ENCODE measurements at places on chromosomes 7 and 10.

DNA sequence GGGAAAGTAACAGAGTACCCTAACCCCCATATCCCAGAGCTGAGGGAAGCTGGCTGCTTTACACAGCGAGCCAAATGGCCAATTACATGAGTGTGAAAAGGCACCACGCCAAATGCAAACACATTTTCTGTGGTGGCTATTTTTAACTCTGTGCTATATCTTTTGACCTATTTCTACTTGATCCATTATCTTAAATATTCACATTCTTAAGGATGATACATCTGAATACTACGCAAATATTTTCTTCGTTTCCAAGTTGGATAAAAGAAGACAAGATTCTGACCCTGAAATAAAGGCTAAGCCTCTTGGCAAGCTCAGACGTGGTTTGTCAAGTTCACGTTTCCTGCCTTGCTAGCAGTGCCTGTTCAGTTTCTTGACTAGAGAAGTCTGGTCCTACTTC, 146.7 kb upstream of the TMEM196 start:
- no peak for DNase-seq

GRCh38 chr7:134629445-134629844, 17.2 kb upstream of the BPGM start:
- no peak for DNase-seq

- no peak for DNase-seq
These were observed 107.5 kb downstream of the EPDR1 start for GRCh38 chr7:38027884-38028455.

DNA sequence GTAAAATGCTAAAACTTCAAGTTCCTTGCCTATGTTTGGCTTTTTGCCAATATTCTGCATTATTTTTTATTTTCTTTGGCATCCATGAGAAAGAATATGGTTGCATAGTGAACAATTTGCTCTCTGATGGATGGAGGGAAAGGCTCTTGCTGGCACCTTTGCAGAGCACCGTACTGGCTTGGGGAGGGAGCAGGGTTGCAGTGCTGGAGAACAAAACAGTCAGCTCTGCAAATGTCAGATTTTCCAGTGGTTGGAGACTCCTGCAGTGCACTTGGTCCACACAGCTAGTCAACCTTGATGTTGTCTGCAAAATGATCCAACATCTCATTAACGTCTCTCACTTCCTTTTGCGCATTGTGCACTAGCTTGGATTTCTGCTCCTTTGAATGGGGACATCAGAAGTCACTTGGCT, 100.8 kb downstream of the ANLN start:
- no peak for DNase-seq

DNA sequence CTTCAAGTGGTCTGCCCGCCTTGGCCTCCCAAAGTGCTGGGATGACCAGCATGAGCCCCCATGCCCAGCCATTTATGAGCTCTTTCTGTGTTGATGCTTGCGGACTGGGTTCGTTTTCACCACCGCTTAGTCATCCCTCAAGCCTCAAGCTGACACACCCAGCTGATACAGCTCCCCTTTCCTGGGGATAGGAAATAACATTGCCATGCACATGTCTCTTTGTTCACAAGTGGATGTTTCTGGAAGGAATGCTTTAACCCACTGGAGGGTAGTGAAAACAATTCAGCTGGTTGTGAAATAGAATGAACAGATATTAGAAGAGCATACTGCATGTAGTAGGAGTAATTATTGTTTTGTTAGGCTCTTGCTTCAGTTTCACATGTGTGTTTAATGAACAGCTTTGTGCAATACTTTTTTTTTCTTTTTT, 8.5 kb upstream of the METTL27 start:
- no peak for DNase-seq

GRCh38 chr10:101552442-101552841, 35.6 kb downstream of the POLL start:
- DNase-seq, result no peak

- DNase-seq, result no peak
These were observed 66.6 kb downstream of the AGMO start for GRCh38 chr7:15495170-15495569.

DNA sequence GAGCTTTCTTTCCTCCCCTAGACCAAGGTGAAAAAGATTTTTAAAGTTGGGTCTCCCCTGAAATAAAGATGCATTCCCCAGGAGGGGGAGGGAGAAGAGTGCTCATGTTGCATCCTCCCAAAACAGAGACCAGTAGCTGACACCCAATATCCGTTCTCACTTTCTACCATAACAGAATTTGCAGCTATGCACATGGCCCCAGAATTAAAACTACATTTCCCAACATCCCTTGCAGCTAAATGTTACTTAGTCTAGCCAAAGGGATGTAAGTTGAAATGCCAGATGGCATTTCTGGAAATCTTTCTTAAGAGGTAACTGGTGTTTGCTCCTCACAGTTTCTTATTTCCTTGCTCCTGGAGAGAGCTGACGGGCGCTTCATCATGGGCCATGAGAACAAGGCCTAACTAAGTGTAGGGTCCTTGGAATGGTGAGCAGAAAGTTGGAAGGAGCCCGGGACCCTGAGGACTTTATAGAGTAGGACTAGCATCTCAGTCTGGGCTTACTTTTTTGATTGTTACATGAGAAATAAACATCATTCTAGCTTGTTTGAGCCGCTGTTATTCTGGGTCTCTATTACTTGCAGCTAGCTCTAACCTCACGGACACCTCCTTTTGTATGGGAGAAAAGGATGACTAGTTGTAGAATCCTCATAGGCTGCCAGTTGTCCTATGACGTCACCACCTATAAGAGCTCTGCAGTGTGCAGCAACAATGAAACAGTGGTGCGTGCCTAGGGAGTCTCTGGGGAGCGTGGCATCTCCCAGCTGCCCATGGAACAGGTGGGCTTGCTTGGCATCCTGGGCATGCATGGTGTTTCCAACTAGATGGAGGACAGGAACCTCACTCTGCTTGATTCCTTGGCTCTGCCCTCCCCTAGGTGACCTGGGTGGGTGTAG, 46.1 kb upstream of the EXOC6 start:
- no peak for DNase-seq

GRCh38 chr7:18975276-18975675, 142.2 kb downstream of the TWIST1 start:
- no peak for DNase-seq

- no peak for DNase-seq
These were observed 212.7 kb downstream of the TAX1BP1 start for GRCh38 chr7:27952456-27953285.

- no peak for DNase-seq
These were observed 98.4 kb upstream of the FAM3C start for GRCh38 chr7:121494516-121494915.

DNA sequence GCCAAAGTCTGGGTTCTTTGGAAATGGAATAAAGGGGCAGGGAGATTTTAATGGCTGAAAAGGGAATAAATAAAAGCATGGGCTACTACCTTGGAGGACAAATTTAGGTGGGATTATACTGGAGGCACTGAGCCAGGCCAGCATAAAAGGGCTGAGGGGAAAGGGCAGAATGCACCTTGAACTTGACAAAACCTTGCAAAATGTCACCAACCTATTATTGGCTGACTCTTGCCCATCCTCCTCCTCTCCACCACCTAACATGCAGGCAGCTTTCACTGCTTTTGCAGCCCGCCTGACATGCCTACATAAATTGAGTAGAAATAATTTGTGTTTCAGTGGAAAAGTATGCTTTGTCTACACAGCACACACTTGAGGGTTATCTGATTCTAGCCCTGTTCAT, 65.3 kb upstream of the ABLIM1 start:
- DNase-seq, result no peak

DNA sequence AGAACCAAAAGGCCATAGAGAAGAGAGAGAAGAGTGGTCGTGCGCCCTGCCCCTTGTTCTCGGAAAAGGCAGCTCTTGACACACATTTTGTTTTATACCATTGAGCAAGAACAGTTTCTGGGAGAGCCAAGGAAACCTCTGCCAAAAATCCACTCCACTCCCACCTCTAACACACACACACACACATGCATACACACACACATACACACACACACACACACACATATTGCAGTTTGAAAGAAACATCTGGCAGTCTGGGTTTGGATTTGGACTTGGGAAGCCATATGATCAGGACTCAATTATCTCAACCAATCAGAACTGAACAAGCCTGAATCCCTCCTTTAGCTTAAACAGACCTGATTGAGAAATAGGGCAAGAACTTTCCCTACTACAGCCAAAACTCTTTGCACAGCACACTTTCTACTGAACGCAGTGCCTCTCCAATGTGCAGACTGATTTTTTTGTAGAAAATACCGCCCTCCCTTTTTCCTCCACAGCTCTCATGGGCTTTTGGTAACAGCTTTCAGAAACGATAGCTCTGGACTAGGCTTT, 484.0 kb upstream of the ZWINT start:
- DNase-seq, result no peak

DNA sequence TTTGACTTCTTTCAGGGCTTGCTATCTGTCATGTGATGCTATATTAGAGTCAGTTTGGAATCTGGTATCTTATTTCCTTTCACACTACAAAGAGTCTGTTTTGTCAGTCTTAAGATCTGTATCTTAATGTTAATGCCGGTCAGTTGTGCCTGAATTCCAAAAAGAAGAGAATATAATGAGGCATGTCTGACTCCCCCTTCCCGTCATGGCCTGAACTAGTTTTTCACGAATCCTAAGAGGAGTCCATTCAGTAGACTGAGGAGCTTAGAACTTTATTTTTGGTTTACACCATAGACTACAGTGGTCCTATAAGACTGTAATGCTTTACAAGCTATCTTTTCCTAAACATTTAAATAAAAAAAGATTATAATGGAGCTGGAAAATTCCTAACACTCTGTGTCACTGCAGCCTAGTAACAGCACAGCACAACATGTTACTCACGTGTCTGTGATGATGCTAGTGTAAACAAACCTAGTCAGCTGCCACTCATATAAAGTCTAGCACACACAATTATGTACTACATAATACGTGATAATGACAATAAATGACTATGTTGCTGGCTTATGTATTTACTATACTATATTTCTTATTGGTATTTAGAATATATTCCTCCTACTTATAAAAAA, 50.6 kb downstream of the VPS41 start:
- DNase-seq, result no peak

DNA sequence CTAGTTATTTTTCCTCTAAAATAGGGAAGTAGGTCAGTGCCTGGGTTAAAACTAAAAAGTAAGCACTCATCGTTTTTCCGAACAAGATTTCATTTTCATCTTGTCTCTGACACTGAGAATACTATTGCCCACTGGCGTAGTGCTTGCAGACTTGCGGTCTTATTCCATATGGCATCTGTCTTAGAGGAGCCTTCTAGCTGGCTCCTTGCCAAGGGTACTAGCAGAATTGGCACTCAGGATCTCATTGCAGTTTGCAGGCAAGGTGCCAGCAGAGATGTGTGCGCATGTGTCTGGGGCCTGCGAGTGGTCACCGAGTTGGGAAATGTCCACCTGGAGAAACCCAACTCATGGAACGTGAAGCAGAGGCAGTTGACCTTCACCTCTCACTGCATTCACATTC, 143.4 kb downstream of the CELF2 start:
- DNase-seq, result no peak

Data from activated naive CD8-positive, alpha-beta T cell treated with anti-CD3 and anti-CD28 coated beads, Interleukin-2, amount 50 U/mL, for 16 hours (primary cell).